LHCN-M2 (cell line): ENCODE measurements at places on chromosomes 2 and 18. TPM values are rescaled to one million over a fixed set of nuclear protein-coding genes. Genes with fewer than 3 reads are reported as not detected.
A peak's percentile ranks its signal among the peaks of the same experiment; 100 is the strongest.

Gene GPR35
- 0.11 and 1.0 TPM in 2 replicates for total RNA-seq

GRCh38 chr2:163253621-163254285 lies 415.2 kb upstream of the KCNH7 start:
- DNase-seq: no peak

- no peak for DNase-seq
Observed at GRCh38 chr2:127588241-127588640, 52.8 kb downstream of the MYO7B start.

DNA sequence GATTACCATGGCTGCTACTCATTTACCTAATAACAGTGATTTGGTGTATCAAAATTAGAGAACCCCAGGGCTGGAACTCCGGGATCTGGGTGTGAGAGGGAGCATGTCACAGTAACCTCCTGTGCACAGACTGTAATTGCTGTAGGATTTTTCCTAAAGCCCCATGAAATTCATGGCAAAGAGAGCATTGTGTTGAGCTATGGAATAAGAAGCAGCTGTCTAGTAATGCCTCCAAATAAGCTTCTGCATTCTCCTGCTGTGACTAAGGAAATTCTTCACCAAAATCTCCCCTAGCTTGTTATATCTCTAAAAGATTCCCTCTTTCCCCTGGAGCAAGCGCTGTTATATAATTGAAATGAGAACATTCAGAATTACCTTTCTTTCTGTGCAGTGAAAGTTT lies 158.1 kb upstream of the SPATS2L start:
- DNase-seq: peak; percentile 45

DNA sequence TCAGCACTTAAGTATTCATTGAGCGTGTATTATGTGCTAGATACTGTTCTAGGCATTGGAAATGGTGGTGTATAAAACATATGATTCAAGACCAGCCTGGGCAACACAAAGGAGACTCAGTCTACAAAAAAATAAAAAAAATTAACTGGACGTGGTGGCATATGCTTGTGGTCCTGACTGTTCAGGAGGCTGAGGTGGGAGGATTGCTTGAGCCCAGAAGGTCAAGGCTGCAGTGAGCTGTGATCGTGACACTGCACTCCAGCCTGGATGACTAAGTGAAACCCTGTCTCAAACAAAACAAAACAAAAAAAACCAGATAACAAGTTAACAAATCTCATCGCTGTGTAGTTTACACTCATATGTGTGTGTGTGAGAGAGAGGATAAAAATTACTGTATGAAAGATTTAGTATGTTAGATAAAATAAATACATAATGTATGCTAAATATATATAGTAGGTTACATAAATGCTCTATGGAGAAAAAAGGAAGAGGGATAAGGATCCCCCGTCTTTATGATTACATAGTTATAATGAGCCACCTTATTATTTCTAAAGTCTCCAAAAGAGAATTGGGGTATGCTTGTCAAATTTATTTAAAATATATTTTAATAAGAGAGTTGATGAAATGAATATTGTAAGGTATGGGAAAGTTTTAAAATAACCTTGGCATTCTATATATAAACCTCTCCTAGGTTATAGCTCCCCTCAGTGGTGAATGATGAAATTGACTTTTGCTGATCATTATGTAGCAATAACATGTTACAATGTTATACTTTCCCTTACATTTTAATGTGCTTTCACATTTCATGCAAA lies 69.2 kb downstream of the EHBP1 start:
- peak; percentile 58 for DNase-seq

DNA sequence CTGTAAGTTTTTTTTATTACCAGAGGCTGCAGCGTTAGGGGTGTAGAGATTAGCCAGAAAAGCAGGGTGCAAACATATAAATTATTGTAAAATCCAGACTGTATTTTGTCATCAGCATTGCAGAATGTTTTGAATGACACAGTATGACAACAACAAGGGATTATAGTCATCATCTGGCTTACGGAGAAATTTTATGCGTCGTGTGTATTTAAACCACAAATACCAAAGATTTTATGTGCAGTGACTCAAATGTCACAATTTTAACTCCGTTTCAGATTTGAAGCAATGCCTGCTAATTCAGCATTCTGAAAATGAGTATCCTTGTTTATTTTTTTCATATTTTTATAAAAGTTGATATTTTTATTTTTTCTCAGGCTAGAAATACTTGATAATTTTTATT lies 19.4 kb upstream of the TMX3 start:
- peak; percentile 65 for DNase-seq

Gene TFCP2L1
- 0.06 TPM in 1 of 2 replicates, not detected in the other for total RNA-seq

- no peak for DNase-seq
Observed at GRCh38 chr2:8021921-8022320, 659.9 kb upstream of the ID2 start.

Gene SULT1C2
- 0.06 TPM in 1 of 2 replicates, not detected in the other for total RNA-seq

DNA sequence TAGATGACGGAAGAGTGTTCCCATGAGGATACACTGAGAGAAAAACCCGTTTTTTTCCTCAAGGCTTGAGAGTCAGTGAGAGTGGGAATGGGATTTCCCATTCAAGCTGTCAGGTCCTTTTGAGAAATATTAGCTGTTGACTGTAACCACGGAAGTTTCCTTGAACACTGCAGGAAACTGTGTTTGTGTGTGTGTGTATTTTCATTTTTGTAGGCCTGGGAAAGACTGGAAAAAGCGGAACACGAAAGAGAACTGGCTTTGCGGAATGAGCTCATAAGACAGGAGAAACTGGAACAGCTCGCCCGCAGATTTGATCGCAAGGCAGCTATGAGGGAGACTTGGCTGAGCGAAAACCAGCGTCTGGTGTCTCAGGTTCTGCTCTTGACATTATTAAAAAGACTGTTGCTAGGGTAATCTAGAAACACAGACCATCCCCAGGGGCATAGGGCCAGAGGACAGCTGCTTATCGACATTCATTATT lies 98.8 kb upstream of the EML6 start:
- no peak for DNase-seq

- peak; percentile 58 for DNase-seq
Observed at GRCh38 chr2:20660506-20661420, 6.2 kb upstream of the GDF7 start.

DNA sequence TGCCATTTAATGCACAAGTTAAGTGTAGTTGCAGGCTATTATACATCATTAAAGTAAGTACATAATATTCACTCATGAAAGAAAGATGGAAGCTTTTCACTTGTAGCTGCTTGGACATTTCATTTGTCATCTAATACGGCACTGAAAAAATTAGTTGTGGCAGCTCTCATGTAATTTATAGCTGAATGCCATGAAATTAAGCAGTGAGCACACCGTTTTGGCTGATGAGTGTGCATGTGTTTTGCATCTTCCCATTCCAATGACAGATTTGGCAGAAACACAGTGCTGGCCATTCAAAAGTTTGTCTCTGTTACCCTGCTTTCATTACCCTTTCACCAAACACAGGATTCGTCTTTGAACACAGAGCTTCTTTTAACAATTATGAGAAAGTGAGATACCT lies 174.0 kb downstream of the PTGR3 start:
- no peak for DNase-seq

Gene CERKL
- total RNA-seq: 0.17 TPM in 1 of 2 replicates, not detected in the other

DNA sequence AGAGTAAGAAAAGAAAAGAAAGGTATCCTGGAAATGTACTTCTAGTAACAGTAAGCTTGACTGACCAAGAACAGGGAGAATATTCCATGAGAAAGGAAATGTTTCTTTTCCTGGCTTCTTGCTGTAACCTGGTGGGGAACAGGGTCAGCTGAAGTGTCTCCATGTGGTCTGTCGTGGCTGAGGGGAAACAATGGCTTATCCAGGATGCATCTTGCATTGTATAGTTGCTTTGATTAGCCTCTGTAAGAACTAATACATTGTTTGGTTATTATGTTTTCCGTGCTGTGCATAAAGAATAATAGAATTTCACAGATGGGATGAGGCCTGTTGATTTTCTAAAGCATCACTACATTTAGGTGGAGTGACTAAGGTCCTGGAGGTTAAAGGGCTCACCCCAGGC lies 4.9 kb downstream of the CREG2 start:
- DNase-seq: no peak
